ENCODE measurements at places on chromosomes 7 and 10. TPM values are rescaled to one million over a fixed set of nuclear protein-coding genes. Genes with fewer than 3 reads are reported as not detected.

The RUFY2 gene
- 27.4 TPM for total RNA-seq

The GNAT3 gene
- total RNA-seq, result not detected

The PRXL2A gene
- total RNA-seq, result 93.3 TPM

The PRTFDC1 gene
- 2.9 TPM for total RNA-seq

The RBP3 gene
- total RNA-seq, result not detected

The XRCC2 gene
- 0.33 TPM for total RNA-seq

The HNRNPA2B1 gene
- total RNA-seq, result 192 TPM

The TOMM7 gene
- total RNA-seq, result 94.8 TPM

The ANKRD1 gene
- total RNA-seq, result not detected
